Osteocyte (in vitro differentiated cells): ENCODE measurements at places on chromosomes 7 and 10. TPM values are rescaled to one million over a fixed set of nuclear protein-coding genes. Genes with fewer than 3 reads are reported as not detected.

Gene MUC3A
- total RNA-seq, result not detected in 2 replicates

DNA sequence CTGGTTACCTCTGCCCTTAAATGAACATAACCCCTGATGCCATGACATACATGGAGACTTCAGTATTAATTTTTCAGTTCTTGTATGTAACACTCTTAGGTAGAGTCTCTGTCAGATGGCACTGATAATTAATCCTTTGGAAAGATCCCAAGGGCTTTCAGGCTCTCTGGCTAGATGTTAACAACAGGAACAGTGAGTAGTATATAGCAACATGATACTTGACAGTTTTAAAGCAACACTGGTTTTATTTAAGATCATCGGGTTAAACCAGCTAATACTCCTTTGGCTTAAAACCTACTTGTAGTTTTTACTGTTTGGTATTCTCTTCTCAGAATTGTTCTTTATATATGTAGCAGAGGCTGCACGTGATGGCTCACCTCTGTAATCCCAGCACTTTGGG is 27.3 kb downstream of the AHCYL2 start:
- H3K4me1 ChIP-seq, result no peaks in the 10 kb centered on the region
- no peak for DNase-seq
- no peaks in the 10 kb centered on the region for H3K36me3 ChIP-seq
- H3K4me3 ChIP-seq, result no peak overlapping the region

DNA sequence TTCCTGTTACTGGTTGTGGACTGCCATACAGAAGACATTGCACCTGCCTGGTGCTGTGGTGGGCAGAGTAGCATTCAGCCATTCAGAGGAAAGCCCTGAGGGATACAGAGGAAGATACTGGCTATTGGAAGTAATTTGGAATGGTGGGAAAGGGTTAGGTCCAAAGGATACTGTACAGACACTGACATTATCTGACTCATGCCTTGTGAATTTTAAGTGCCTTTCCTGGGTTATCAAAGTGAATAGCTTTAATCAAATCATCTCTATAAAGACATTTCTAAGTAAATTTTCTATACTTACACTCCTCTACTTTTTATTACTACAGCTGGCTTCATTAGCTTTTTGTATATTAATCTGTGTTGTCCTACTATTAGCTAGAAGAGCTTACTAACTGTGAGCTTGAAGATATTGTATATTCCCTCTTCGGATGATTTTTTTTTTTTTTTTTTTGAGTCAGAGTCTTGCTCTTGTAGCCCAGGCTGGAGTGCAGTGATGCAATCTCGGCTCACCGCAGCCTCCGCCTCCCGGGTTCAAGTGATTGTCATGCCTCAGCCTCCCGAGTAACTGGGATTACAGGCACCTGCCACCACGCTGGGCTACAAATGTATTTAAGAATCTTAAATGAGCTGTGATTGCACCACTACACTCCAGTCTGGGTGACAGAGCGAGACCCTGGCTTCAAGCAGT is 186.5 kb downstream of the ADK start:
- H3K27ac ChIP-seq, result no peak overlapping the region
- no peak overlapping the region for H3K4me3 ChIP-seq
- no peaks in the 10 kb centered on the region for H3K27me3 ChIP-seq
- DNase-seq, result no peak
- H3K36me3 ChIP-seq, result peaks cover 14% of the 10 kb centered on the region

GRCh38 chr7:18861514-18862118 is 255.8 kb downstream of the TWIST1 start:
- DNase-seq, result no peak
- no peak overlapping the region for H3K27ac ChIP-seq
- no peaks in the 10 kb centered on the region for H3K36me3 ChIP-seq
- H3K27me3 ChIP-seq, result no peaks in the 10 kb centered on the region
- H3K4me3 ChIP-seq, result no peak overlapping the region

DNA sequence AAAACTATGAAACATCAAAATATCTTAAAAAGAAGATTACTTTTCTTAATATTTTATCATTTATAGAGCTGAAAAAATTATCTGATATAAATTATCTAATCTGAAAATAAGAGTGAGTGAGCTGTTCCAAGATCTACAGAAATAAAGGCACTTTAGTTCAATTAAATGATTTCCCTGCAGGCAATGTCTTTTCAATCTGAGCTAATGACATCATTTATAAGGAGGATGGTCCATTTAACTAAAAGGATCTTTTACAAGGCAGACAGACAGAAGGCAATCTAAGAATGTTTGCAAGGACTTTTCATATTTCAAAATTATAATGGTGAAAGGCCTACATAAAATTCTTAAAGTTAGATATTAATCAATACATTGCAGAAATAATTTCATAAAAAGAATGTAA is 71.8 kb downstream of the SKAP2 start:
- H3K27me3 ChIP-seq, result peaks cover 7% of the 10 kb centered on the region

GRCh38 chr10:66521506-66521905 is 404.3 kb upstream of the LRRTM3 start:
- H3K4me1 ChIP-seq, result peaks cover 13% of the 10 kb centered on the region
- H3K4me3 ChIP-seq, result no peak overlapping the region
- DNase-seq, result no peak

GRCh38 chr10:13939391-13939790 is 352.6 kb downstream of the PRPF18 start:
- H3K36me3 ChIP-seq, result peaks cover 28% of the 10 kb centered on the region
- H3K27ac ChIP-seq, result peak overlapping the region; percentile 78
- H3K4me3 ChIP-seq, result no peak overlapping the region
- no peaks in the 10 kb centered on the region for H3K27me3 ChIP-seq

Gene RELN
- total RNA-seq, result 0.19 and 0.52 TPM in 2 replicates

Gene OPN4
- not detected in 2 replicates for total RNA-seq

DNA sequence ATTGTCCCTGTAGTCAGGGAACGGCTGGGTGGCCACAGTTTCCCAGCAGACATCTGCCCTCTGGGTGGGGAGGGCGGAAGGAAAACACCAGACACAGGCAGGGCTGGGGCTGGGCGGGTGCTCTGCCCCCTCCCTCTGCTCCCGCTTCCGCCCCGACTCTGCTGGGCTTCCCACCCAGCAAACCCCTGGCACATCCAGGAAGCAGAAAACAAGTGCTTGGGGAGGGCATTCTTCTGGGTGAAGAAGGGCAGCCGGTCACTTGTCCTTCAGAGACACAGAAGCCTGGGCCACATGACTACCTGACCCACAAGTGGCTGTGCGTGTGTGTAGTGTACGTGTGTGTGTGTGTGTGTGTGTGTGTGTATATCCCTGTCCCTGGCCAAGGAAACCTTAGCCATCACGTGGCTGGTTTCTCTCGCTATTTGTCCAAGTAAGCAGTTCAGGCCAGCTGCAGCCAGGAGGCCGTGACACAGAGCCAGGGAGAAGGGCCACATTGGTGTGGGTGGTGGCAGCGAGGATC is 77.9 kb downstream of the ZMIZ1 start:
- peaks cover 16% of the 10 kb centered on the region for H3K36me3 ChIP-seq
- DNase-seq, result no peak
- H3K27me3 ChIP-seq, result no peaks in the 10 kb centered on the region
- peaks cover 75% of the 10 kb centered on the region for H3K4me1 ChIP-seq

DNA sequence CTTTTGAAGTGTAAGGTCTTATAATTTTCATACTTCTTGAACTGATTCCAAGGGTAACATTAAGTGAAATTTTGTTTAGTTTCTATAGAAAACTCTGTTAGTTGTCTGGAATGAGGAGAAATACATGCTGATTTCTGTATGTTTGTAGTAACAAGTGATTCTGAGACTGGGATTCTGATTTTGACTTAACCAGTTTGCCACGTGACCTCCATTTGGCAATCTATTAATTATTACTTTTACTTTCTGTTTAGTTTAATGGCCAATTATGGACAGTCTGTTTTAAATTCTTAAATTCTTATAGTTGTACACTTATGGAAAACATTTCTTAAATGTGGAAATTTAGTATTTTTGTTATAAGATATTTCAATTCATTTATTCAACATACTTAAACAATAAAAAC is 163.1 kb downstream of the ADK start:
- no peak overlapping the region for H3K4me3 ChIP-seq
- no peak for DNase-seq
- peaks cover 11% of the 10 kb centered on the region for H3K36me3 ChIP-seq
- H3K27ac ChIP-seq, result peak overlapping the region; percentile 13
- H3K27me3 ChIP-seq, result no peaks in the 10 kb centered on the region
- peaks cover 26% of the 10 kb centered on the region for H3K4me1 ChIP-seq
